Tongue (tissue), 3 donors: ENCODE measurements at places on chromosomes 12 and 14. TPM values are rescaled to one million over a fixed set of nuclear protein-coding genes. Genes with fewer than 3 reads are reported as not detected.

DNA sequence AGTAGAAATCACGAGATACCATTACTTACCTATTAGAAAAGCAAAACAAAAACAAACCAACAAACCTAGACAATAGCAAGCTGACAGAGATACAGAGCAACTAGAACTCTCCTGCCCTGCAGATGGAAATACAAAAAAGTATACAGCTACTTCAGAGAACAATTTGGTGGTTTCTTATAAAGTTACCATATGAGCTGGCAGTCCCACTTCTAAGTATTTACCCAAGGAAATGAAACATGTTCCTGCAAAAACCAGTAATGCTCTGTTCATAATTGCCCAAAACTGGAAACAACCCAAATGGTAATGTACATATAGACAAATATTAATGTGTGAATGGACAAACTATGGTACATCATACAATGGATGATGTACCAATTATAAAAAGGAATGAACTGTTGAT, 31.7 kb downstream of the FUT8 start:
- DNase-seq: no peak

DNA sequence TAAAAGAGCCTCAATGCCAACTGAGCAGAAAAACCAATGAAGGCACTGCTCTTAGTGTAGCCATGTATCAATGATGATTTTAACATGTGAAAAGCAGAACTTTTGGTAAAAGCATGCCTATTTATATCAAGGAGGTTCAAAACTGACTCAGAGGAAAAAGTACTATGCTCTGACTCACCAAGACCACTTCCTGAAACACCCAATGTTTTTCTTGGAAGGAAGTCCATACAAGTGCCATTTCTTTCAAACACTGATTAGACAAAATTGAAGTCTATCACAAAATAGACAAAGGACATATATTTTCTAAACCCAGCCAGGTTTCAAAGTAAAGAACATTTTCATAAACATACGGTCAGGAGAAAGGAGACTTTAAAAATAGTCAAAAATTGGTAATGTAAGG, 88.6 kb downstream of the EPS8 start:
- no peak for DNase-seq

DNA sequence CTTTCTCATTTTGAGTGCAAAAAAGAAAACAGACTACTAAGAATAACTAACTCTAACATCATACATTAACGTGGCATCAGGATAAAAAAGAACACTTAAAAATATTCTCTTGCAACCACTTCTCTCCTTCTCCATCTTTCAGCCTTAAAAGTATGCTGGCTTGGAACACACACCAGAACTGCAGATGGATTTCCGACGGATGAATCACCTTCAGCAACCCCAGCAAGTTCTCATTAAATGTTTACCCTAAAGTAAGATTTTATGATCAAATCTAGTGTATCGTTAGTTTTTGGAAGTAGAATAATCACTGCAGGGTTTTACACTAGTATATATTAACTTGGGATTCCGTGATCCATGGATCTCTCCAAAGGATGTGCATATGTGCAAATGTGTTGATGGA, 1.2 kb downstream of the NEK9 start:
- DNase-seq: no peak

The KRT71 gene
- total RNA-seq: not detected

GRCh38 chr14:89600950-89601826, 184.2 kb upstream of the FOXN3 start:
- DNase-seq: no peak

The MOK gene
- total RNA-seq: 14.2 TPM

- no peak for DNase-seq
These were observed 10.9 kb upstream of the TESC start for GRCh38 chr12:117109943-117110635.

The GNB3 gene
- total RNA-seq: 5.8 TPM

DNA sequence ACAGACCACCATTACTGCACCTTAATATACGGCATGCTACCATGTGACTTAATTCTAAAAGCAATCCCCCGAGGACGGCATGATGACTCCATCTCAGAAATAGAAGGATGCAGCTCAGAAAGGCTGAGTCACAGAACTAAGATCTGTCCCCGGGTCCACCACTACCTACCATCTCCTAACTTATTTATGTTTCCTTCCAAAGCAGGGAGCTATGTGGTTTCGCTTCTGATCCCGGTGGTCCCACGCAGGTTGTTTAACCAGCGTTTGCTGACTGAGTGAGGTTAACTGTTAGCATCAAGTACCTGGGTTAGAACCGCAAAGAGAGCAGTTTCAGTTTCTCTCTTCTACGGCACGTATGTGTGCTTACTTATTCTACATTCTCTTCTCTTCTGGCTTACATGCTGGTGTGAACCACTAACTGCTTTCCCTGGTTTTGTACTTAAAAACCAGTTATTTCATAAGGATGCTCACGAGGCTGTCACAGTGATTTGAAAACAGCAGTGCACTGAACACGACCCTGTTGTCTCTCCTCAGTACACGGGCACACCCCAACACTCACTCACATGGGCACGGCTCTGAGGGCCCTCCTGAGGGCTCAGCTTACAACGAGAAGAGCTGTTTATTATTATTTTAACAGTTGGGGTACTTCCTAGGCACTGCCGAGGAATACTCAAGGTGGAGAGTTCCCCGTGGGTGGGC, 66.7 kb downstream of the CCDC88C start:
- no peak for DNase-seq

GRCh38 chr12:127811988-127812387, 455.0 kb upstream of the TMEM132C start:
- peak; percentile 97 for DNase-seq

DNA sequence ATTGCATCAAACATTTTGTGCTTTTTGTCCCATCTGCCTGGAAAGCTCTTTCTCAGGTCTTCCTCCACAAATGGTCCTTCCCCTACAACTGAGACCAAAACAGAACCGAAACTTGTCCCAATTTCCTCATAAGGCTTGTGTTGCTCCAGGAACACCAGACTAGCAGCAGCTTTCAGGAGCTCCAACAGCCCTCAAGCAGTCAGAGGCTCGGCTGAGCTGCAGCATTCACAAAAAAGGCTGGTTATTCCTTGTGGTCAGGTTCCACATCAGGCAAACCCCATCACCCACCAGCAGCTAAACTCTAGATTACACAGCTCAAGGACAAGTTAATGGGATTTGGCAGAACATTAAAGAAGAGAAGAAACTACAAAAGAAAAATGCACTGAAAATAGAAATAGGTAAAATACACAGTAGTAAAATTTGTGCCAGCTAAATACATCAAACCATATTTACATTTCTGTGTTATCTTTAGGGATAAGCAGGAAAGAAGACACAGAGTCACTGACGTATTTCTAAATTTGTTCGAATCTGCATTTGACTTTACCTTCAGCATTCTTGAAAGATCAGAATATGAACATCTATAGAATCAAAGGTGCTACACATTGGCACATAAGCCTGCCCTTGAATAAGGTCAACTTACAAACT, 141.2 kb downstream of the STXBP6 start:
- no peak for DNase-seq

- no peak for DNase-seq
These were observed 255.9 kb upstream of the ARID2 start for GRCh38 chr12:45473636-45474035.

DNA sequence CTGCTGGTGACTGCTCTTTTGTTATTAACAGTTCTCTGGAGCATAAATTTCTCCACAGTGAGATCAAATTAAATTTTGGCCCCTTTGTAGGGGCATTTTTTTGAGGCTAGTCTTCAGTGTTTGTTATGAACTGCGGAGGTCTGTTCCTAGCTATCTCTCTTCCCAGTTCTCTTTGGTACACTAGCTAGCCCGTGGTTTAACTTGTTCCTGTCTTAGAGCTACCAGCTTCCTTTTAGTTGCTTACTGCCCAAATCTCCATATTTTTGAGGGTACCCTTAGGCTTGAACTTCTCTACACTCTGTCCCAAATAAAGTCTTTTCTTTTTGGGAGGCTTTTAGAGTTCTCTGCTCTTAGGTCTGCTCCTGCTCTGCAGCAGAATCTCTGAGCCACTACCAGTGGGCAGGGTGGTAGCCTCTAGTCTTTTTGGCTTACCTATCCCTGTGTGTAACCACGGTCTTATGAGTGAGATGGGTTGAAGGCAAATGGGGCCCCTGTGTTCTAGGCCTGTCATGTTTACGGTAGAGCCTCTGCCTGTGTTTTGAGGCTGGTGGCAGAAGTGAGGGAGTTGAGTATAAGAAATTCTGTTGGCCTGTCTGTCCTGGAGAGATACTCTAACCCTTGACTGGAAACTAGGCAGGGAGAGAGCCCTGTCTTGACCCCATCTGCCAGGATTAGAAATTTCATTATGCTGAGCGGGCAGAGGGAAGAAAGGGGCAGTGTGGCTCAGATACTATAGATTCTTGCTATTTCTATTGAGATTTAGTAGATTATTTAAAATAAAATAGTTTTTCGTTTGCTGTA, 21.0 kb downstream of the CNOT2 start:
- no peak for DNase-seq

GRCh38 chr14:52769887-52770286, 21.5 kb downstream of the GNPNAT1 start:
- DNase-seq: no peak

The SDSL gene
- 0.31 TPM for total RNA-seq

DNA sequence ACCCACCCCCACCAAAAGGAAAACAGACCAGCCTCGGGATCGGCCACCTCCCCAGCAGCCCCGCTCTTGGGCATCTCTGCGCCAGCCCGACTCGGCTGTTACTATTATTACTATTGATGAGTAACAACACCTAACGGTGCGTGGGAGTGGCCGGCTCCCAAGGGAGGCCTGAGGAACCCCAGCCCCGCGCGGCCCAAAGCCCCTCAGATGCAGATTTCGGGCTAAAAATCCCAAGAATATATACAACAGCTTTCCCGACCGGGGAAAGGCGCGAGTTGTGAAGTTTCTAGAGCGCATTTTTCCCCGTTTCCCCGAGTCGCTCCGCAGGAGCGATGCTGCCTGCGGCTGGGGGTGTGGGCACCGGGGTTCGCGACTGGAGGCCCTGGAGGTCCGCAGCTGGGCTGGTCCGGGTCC, 565 bp downstream of the NT5DC3 start:
- DNase-seq: no peak

The PRH2 gene
- total RNA-seq: 335 TPM

- no peak for DNase-seq
These were observed 82.9 kb downstream of the PAPOLA start for GRCh38 chr14:96584907-96585671.

DNA sequence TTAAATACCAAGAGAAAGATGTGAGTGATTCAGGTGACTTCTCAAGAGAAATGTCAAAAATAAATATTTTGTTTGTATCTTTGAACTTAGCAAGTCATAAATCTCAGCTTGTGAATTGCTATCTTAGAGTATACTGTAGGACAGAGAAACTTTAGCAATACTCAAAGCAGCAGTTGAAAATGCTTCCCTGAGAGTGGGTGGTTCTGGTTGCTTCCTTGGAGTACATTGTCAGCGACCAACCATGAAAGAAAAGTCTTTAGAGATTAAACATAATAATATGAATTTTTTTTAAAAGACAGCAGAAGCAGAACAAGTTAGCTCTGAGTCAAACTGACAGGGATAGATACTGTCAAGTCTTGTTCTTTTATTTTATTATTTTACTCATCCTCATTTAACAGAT, 86.8 kb upstream of the OSBPL8 start:
- no peak for DNase-seq

- peak; percentile 97 for DNase-seq
These were observed 141.4 kb downstream of the PPM1H start for GRCh38 chr12:62793256-62794217.

The LMO3 gene
- total RNA-seq: 7.2 TPM

The GPR162 gene
- total RNA-seq: 13.1 TPM

GRCh38 chr14:91904956-91905645, 37.8 kb upstream of the TC2N start:
- DNase-seq: no peak

DNA sequence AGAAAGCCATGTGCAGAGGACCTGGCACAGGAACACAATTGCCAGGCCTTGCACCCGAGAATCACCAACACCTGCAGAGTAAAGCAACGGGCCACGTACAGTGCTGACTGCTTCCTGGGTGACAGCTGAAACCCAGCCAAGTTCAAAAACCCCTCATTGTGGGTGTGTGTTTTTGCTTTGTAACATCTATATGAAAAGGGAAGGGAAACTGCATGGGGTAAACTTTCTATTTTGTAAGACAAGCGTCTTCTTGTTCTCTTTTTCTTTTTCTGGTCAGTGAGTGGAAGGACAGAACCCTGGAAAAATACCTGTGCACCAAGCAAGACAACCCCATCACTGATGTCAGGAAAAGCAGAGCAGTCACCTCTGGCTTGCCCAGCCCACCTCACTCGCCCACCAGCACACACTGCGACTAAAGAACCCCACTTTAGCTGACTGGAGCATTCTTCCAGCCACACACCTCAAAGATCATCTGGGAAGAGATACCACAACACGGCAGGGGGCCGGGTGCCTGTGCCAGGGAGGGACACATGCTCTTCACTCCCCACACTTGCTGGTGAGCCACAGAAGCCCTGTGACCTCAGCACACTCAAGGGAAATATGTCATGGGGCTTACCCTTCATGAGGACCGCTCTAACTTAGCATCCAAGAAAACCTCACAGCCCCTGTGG, 172.3 kb downstream of the NDUFA12 start:
- DNase-seq: no peak

DNA sequence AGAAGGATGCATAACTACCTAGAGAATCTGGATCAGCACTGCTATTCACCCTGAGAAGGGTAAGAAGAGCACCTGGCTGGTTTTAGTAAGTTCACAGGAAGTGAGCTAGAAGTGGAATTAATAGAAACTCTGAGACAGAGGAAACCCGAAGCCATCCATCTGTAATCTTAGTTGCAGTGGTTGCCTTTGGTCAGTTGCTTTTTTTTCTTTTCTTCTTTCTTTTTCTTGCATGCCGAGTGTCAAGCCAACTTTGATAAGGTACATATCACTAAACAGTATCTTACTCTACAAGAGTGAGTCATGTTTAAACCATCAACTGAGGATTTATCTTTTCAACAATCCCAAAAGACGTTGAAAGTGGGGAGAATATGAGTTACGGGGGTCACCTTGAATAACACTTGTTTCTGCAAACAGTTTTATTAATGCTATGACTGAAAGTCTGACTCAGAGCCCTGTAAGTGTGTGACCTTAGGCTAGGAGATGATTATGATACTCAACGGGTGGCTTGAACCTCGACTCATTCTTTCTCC, 26.7 kb downstream of the C12orf75 start:
- DNase-seq: no peak

- DNase-seq: no peak
These were observed 27.4 kb downstream of the FAM177A1 start for GRCh38 chr14:35073486-35073885.

The C12orf54 gene
- not detected for total RNA-seq

The CLEC14A gene
- total RNA-seq: 42.2 TPM

DNA sequence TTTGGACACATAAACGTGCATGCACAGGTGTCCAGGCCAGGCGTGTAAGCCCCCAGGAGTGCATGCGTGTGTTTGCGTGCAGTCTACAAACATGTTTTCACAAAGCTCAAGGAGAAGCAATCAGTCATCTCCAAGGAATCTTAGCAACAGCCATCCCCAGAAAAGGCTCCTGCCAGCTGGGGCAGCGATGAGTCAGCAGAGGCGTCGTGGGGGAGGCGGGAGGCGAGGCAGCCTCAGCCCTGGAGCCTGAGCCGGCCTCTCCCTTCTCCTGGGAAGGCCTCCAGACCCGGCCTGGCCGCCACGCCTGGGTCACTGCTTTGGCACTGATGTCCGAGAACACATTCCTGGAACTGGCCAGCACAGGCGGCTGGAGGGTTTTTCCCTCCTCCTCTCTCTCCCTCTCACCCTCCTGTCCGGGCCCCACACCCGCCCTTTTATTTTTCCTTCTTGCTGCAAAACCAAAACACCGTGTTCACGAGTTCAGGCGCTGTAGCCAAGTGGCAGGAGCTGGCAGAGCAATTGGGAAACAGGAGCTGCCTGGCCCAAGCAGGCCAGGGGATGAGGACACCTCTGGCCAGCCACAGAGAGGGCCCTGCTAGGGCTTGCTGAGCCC, 92.7 kb downstream of the LRRC74A start:
- DNase-seq: peak; percentile 97

- no peak for DNase-seq
These were observed 185.8 kb downstream of the SLC15A4 start for GRCh38 chr12:128637642-128638606.
